ENCODE measurements at places on chromosomes 1 and 21. TPM values are rescaled to one million over a fixed set of nuclear protein-coding genes. Genes with fewer than 3 reads are reported as not detected.

NBPF12 gene
- 2.9 TPM for total RNA-seq

MAP3K21 gene
- total RNA-seq, result 0.22 TPM

ESRRG gene
- total RNA-seq, result 45.5 TPM

MMEL1 gene
- 0.48 TPM for total RNA-seq

TEX38 gene
- total RNA-seq, result not detected

SPRR3 gene
- not detected for total RNA-seq

CNR2 gene
- not detected for total RNA-seq

SH2D1B gene
- 0.16 TPM for total RNA-seq

CD101 gene
- 1.0 TPM for total RNA-seq

KRTAP10-2 gene
- total RNA-seq, result not detected

OLFML2B gene
- 2.2 TPM for total RNA-seq

MX2 gene
- 4.2 TPM for total RNA-seq

SIM2 gene
- not detected for total RNA-seq

DNA sequence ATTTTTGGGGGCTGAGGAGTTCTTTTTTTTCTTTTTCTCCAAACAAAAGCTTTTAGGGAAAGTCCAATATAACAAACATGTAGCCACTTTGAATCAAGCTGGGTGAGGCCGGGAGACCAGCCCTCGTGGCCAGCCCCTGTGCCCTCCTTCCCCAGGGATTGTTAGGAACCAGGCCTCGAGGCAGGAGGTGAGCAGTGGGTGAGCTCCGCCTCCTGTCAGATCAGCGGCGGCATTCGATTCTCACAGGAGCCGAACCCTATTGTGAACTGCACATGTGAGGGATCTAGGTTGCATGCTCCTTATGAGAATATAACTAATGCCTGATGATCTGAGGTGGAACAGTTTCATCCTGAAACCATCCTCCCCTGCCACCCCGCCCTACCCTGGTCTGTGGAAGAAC is 41.8 kb upstream of the TTC22 start:
- DNase-seq, result no peak

GRCh38 chr1:168187177-168187576 is 8.4 kb downstream of the TIPRL start:
- no peak for DNase-seq

DNA sequence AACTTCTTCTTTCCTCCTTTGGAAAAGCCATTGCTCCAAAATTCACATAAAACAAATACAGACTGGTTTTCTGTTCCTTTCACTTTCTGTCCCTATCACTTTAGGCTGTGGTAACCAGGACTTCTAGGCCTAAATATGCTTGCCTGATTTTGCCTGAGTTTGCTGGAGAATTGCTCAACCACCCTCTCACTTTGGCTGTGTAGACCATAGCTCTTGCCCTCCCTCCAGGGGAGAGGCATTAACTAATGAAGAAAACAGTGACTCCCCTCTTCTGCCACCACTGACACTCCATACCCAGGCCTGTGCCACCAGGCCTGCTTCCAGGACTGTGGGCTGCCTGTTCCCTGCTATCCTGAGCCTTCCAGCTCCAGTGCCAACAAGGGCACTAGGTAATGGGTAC is 163.5 kb downstream of the TOMM20 start:
- DNase-seq, result no peak

GRCh38 chr1:14921057-14921456 is 232.5 kb upstream of the TMEM51 start:
- DNase-seq, result no peak

- DNase-seq, result no peak
Measured at GRCh38 chr1:57270927-57271698, 152.7 kb downstream of the DAB1 start.

DNA sequence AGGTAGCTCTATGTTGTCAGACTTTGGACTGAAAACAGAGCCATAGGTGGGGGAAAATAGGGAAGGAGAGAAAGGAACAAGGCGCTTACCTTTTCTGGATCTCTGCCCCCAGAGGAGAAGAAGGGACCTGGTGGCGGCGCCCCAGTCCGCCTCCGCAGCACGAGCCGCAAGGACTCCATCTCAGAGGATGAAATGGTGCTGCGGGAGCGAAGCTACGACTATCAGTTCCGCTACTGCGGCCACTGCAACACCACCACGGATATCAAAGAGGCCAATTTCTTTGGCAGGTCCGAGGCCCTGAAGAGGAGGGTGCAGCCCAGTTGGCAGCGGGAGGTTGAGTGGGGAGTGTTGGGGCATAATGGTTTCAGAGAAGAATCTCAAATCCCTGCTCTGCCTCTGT is 18.5 kb upstream of the TMEM222 start:
- no peak for DNase-seq

DNA sequence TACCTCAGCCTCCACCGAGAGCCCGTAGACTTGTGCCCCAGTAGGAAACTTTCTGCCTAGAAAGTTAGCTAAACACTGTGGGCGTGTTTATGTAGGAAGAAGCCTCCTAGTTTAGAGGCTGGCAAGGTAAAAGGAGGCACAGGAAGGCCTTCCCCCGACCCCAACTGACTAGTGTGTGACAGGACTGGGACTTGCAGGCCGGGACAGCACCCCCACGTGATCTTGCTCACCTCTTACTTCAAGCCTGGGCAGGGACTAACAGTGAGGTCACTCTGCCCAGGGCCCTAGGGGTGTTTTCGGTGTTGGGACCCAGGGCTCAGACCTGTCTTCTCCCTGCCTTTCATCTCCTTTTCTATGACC is 392 bp upstream of the TAGLN2 start:
- no peak for DNase-seq

DNA sequence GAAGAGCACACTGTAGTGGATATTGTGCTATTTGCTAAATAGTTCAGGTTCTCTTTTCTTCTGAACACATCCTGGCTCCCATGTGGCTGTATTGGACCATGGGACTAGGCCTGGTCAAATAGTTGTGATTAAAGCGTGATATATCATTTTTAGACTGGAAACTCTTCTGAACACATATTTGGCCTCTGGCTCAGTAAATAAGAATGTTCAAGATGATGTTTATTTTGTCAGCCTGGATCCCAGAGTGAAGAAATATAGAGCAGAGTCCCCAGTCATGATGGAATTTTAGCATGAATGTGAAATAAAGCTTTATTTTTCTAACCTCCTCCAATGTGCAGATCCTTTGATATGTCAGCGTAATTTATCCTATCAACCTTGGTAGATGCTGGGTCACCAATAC is 542.6 kb downstream of the ADGRL2 start:
- DNase-seq, result no peak

DNA sequence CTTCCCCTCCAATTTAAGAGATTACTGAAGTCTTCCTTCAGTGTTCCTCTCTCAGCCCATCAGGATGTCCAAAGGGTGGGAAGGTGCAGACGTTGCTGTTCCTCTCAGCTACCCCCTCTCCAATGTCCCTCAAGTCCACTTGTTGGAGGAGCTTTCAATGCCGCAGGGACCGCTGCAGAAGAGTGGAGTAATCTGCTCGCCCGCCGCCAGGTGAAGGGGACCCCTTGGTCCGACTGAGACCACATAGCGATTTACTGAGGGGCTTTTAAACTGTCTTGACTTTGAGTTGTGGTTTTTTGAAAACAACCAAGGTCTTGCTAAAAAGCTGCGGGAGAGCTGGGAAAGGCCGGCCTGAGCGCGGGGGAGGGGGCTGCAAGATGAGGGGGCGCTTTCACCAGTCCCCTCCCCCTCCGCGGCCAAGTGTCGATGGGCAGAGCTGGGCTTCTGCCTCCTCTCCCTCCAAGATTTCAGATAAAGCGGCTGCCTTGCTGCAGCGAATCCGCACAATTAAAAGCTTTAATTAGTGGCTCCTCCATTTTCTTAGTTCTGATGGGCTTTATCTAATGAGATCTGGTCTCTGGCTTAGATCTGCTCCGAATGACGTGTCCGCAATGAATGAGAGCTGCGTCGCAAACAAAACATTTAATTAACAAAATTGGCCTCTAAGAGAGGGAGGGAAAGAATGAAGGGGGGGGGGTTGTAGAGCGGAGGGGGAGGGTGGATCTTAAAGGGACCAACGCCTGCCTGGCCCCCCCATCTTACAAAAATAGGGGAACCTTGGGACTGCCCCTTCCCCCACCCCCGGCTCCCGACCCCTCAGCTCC is 5.9 kb downstream of the LMO4 start:
- DNase-seq, result peak; percentile 42

DNA sequence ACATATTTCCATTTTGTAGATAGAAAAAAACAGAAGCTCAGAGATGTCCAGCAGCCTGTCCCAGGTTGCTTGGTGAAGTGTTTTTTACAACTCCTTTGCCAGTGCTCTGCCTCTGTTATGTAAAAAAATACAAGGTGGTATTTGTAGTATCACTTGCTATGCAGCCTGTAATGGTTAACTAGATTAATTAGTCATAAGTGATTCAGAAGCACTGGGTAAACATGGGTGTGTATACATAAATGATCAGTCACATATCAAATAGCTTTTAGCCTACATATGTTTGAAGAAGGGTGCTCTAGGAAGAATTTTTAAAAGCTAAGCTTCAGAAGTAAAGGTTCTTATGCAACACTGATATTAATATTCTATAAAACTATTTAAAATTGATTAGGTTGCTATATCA is 70.0 kb upstream of the MAGI3 start:
- no peak for DNase-seq

DNA sequence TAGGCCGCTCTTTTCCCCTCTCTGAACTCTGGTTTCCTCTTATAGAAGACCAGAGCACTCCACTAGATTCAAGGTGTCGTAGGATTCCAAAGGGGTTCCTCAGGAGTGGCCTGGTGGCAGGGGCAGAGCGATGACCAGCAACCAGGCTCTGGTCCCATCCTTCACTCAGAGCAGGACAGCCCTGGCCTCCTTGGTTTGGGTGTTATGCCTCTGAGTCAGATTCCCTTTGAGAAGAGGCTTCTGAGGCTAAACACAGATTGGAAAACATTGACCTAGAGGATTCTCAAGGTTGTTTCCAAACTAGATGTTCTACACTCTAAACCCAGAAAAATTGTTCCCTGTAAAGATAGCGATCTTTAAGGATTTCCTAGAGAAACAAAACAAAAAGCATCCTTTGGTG is 49.8 kb upstream of the IKBKE start:
- no peak for DNase-seq

DNA sequence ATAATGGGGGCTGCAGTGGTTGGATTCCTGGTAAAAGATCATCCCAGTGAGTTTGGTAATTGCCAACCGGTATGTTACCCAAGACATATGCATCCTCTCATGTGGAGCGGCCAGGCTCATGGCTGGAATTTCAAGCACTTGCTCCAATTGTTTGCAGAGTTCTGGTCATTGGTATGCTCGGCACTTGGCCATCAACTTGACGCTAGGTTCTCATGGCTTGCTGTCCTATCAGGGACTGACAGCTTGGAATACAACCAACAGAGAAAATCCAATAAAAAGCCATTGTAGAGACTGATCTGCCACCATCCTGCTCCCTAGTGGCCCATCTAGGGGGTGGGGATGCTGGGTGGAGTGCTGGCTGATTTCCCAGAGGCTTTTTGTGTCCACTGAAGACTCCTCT is 120.9 kb downstream of the EDEM3 start:
- DNase-seq, result no peak

- no peak for DNase-seq
Measured at GRCh38 chr21:40300300-40300699, 433.1 kb downstream of the PCP4 start.

- DNase-seq, result peak; percentile 83
Measured at GRCh38 chr1:156502894-156503697, 2.5 kb upstream of the MEF2D start.

DNA sequence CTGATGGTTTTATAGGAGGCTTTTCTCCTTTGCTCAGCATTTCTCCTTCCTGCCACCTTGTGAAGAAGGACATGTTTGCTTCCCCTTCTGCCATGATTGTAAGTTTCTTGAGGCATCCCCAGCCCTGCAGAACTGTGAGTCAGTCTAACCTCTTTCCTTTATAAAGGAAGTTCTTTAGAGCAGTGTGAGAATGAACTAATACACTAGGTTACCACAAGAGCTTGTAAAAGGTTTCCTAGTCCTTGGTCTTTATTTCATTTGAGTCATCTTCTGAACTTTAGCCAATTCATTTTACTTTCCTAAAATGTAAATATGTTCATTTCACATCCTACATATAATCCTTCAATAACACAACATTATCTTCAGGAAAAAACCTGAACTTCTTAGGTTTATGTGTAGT is 365.3 kb downstream of the HHIPL2 start:
- no peak for DNase-seq

GRCh38 chr1:94787691-94788090 is 32.5 kb upstream of the SLC44A3 start:
- DNase-seq, result no peak

- no peak for DNase-seq
Measured at GRCh38 chr1:202034149-202034682, 23.8 kb downstream of the ELF3 start.

GRCh38 chr1:25112400-25112799 is 119.9 kb downstream of the SYF2 start:
- no peak for DNase-seq

GRCh38 chr1:228986093-228986904 is 251.0 kb downstream of the RHOU start:
- DNase-seq, result peak; percentile 76

DNA sequence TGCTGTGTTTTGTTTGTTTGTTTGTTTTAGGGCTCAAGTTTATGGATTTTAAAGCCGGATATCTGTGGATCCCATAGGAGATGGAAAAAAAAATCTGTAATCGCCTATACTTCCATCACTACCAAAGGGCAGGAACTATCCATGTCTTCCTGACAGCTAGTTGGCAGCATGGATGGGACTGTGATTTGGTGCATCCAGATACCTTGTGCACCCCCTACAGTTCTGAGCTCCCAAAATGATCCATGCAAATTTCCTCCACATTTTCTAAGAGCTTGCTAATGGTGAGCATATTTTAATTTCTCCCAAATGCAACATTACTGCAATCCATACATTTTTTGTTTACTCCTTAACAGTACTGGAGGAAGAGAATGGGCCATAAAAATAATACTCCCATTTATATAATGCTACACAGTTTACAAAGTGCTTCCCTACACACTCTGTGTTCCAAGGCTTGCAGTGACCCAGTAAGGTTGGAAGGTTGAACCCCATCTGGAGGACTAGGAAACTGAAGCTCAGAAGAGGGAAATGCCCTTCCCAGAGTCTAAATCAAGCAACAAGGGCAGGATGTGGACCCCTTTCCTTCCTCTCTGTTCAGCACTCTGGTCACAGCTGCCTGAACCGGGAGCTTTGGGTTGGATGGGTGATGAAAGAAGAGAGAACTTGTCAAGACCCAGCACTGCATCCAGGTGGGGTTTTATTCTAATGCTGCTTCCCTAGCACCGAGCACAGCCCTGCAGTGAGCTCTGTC is 48.0 kb downstream of the CAPN8 start:
- no peak for DNase-seq

All from Right ventricle myocardium superior (tissue), 1 donor.